ENCODE measurements at places on chromosomes 16 and 17.
A peak's percentile ranks its signal among the peaks of the same experiment; 100 is the strongest.

- no peak for DNase-seq
Measured at GRCh38 chr16:25073854-25074253, 37.7 kb upstream of the LCMT1 start.

DNA sequence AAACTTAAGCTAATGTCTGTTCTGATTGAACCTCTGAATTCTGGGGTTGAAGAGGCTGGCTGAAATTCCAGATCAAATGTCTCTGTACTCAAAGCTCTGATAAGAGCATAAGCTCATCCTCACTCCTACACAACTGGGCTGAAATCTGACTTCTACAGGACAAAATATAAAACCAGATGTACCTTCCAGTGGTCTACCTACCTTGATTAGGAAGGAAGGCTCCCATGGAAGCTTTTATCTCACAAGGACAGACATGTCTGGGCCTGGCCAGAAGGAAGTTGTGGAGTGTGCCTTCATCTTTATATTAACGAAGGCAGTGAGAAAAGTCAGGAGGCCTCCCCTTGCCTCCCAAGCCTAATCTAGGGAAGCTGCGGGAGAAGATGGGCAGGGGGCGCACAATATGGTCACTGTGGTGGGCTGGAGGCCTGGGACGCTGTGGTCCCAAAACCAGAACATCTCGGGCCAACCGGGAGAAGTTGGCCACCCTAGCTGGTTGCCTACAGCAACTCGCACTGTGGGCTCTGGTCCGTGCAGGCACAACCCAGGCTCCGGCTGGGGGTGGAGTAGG is 55.6 kb upstream of the LRRC37A3 start:
- DNase-seq: no peak

DNA sequence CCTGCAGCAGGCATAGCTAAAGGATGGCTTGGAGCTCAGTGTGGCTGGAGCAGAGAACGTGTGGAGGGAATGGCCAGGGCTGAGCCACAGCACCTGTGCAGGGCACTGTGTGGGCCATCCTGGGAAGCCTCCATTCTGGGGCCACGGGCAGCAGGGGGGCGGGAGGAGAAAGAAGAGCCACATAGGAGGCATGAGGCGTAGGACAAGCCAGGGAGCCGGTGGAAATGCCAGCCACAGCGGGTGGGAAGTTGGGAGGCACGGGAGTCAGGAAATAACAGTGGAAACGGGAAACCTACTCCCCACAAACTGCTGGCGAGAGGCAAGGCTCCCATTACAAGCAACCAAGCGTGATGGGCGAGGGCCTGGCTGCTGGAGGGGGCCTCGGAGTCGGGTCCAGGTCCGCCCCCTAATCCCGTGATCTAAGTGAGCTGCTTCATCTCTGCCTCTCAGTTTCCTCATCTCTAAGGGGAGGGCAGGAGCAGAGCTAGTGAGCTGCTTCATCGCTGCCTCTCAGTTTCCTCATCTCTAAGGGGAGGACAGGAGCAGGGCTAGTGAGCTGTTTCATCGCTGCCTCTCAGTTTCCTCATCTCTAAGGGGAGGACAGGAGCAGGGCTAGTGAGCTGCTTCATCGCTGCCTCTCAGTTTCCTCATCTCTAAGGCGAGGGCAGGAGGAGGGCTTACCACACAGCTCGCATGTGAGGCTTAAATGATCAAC is 104.9 kb downstream of the ADCY9 start:
- DNase-seq: no peak

DNA sequence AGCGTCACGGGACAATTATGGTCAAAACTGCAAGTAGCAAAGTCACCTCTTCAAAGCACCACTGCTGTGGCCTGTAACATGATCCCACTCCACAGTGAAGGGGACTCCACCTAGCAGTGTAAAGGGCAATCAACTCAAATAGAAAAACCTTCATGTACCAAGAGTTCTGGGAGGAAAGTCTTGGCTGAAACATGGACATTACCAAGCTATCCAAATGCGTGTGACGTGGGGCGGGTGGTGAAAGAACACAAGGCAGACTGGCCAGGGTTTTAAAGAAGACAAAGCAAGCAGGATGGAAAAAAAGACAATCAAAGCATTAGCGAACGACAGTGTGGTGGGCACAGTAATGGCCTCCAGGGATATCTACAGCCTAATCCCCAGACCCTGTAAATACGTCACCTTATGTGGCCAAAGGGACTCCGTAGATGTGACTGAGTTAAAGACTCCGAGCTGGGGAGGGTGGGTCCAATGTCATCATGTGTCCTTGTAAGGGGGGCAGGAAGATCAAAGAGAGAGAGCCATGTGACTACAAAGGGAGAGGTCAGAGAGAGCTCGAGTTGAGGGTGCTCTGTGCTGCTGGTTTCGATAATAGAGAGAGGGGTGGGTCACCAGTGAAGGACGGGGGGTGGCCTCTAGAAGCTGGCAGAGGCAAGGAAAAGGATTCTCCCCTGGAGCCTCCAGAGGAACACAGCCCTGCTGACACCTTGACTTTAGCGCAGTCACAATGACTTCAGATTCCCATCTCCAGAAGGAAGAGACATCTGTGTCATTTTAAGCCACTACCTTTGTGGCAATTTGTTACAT is 6.0 kb downstream of the HSDL1 start:
- no peak for DNase-seq

DNA sequence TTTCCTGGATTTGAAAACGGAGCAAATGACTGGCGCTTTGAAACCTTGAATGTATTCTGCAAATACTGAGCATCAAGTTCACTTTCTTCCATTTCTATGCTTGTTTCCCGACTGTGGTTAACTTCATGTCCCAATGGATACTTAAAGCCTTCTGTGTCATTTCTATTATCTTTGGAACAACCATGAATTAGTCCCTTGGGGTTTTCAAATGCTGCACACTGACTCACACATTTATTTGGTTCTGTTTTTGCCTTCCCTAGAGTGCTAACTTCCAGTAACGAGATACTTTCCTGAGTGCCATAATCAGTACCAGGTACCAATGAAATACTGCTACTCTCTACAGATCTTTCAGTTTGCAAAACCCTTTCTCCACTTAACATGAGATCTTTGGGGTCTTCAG is 32.3 kb downstream of the BRCA1 start:
- no peak for DNase-seq

DNA sequence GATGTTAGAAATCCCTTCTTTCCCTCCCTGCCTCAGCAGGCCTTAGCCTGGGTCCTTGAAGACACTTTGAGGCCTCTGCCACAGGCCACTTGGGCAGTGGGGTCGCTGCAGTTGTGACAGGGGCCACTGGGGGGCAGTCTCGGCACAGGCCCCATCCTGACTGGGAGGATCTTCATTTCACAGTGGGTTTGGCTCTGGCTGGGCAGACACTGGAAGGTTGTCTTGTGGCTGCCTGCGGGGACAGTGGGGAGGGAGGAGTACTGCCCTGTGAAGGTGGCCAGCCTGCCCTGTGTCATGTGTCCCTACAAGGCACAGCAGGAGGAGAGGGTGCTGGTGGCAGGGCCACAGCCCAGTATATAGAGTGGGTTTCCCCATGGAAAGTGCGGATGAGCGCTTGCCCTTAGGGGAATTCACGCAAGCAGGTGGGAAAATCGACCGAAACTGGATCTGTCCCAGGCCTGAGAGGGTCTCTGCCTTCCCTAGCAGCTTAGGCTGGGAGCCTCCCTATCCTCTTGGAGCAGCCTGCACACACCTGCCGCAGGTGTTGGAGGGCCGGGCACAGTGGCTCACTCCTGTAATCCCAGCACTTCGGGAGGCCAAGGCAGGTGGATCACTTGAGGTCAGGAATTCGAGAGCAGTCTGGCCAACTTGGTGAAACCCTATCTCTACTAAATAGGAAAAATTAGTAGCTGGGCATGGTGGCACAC is 28.8 kb downstream of the GINS2 start:
- peak; percentile 25 for DNase-seq

DNA sequence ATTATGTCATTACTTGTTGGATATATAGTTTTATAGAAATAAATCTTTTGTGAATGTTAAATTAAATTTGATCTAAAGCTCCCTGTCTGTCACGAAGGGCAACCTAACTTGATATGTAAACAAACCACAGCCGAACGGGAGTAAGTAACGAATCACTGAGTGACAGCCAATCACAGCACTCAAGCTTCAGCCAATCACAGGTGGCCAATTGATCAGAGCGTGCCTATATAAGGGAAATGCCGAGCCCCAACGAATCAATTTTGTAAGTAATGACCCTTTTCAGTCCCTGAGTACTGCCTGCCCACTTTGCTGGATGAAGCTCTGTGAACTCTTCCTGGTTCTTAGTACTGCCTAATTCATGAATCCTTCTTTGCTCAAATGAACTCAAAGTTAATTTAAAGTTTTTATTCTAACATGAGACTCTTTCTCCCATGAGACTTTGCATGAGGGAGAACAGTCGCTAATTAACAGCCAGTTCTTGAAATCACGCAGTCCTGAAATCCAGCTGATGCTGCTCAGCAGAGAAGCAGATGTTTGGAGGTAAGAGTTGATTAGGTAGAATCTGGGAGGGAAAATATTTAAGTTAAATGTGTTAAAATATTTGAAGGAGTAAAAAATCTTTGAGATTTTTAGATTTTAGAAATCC is 302.2 kb downstream of the CNTNAP4 start:
- DNase-seq: no peak

DNA sequence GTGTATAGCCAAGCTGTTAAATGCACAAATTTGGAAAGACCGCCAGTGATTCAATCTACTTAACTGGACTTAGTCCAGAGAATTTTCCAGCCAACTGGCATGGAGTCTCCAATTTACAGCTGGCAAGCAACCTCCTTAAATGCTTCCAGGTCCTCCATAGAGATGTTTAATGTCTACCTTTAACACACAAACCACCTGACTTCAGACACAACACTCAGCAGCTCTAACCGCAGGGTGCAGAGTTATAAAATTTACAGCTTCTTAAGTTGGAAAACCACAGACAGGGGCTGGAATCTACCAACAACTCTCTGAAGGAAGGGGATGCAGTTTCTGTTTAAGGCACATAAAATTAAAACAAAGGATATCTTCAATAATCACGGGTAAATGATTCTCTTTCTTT is 106.9 kb downstream of the SYCE1L start:
- DNase-seq: no peak

- DNase-seq: no peak
Measured at GRCh38 chr16:56910654-56911539, 21.0 kb upstream of the HERPUD1 start.

- no peak for DNase-seq
Measured at GRCh38 chr16:58196898-58197313, 1.0 kb downstream of the CSNK2A2 start.

GRCh38 chr16:50102051-50102746 is 36.4 kb downstream of the HEATR3 start:
- DNase-seq: no peak

GRCh38 chr16:86093801-86094750 is 195.1 kb downstream of the IRF8 start:
- no peak for DNase-seq

GRCh38 chr17:55325406-55325805 is 60.6 kb downstream of the HLF start:
- no peak for DNase-seq

GRCh38 chr17:8121681-8122421 is 2.1 kb downstream of the HES7 start:
- DNase-seq: peak; percentile 52

DNA sequence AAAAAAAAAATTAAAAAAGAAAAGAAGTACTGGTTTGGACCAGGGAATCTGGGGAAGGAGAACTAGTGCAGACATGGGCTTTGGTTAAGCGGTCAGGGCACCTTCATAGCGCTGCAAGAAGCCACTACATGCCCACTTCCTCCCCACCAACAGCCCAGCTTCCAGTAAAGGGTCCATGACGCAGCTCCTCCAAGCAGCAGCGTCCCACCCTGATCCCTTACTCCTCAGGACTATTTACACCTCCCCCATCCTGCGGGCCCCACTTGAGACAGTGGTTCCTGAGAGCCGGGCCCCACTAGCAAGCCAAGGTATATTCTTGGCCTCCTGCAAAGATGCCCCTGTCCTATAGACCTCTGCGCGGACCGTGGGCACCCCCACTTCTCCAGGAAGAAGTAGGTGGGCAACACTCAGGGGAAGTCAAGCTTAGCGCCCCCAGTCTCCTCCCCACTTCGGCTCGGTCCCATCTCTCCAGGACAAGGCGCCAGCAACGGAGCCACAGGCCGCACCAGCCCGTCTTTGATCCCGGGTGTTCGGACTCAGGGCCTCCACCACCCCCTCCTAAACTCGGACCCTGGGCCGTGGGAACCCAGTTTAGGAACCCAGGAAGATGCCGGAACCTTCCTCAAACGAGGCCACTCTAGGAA is 913 bp upstream of the PRR14 start:
- DNase-seq: no peak

DNA sequence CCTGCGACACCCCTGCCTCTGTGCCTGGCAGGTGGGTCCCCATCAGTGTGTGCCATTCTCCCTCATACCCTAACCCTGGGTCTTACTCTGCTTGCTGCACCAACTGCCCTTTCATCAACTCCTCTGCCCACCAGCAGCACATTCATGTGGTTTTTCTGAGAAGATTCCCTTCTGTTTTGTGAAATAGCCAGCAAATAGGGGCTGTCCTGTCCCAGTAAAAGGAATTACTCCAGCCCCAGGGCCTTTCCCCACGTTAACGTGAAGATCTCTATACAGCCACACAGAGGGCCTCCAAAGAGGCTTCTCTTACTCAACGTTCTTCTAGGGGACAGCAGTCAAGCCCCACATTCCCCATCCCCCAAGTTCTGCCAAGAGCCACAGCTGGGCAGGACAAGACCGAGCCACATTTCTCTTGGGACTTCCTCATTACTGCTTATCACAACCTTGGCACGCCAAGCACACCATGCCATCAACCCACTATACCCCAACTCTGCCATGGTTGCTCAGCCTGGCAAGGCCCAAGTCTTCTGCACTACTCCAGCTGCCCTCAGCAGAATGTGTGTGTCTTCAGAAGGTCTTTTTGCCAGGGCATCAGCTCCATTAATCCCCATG is 18.7 kb upstream of the CCL2 start:
- DNase-seq: no peak

DNA sequence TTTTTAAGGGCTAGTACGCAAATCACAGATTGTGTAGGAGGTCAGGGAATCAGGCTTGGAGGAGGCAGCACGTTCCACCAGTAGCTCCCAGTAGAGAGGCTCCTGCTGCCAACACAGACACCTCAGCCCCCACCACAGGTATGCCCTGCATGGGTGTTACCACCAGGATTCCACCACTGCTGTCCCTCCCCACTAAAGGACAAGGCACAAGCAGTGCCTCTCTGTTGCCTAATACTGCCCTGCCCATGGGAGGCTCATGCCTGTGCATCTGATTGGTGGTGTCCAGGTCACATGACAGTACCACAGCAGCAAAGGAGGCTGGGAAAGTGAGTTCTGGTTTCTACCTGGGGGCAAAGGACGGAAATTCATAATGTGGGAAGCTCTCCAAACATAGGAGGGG is 33.6 kb upstream of the CACNG4 start:
- DNase-seq: no peak

Measured in T1000 (cell line).